ENCODE measurements at places on chromosomes 7 and 10.

DNA sequence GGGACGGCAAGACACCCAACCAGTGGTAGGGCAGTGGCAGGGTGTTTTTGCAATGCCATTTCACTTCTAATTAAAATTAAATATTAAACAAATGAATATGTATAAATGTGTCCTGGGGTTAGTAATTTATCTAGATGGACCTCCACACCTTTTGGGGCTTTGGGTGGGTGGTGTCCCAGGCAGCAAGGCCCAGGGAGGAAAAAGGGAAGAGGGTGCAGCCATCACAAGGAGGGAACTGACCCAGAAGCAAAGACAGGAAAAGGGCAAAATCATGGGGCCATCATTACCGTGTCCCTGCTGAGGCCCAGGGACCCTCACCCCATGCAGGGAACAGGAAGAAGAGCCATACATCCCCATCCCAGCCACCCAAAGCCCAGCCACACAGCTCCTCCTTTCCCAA lies 204.6 kb downstream of the GRID1 start:
- DNase-seq: no peak

GRCh38 chr7:101707587-101707986 lies 78.5 kb upstream of the MYL10 start:
- DNase-seq: no peak

DNA sequence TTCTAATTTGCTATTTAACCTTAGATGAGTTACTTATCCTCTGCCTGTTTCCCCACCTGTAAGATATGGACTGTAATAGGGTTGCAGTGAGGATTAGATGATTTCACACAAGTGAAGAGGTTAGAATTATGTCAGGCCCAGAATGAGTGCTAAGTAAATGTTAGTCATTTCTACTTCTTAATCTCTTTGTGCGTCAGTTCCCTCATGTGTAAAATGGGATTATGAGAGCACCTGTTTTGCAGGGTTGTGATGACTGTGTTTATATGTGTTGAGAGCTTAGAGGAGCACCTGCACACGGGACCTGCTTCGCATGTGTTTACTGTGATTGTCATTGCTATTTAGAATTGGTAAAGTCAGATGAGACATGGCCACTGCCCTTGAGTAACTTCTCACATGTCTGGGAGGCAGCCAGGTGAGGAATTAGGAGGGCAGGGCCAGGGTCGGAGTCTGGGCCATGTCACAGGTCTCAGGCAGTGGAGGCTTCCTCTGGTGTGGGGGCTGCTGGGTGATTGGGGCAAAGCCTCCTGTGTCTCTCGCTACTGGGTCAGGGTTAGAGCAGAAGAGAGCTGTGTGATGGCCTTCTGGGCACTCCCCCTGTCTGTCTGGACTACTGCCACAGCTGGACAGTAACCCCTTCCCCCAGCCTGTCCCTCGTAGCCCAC lies 106.7 kb downstream of the WDFY4 start:
- DNase-seq: no peak

- DNase-seq: no peak
Measured at GRCh38 chr10:23864631-23865147, 344.2 kb upstream of the KIAA1217 start.

DNA sequence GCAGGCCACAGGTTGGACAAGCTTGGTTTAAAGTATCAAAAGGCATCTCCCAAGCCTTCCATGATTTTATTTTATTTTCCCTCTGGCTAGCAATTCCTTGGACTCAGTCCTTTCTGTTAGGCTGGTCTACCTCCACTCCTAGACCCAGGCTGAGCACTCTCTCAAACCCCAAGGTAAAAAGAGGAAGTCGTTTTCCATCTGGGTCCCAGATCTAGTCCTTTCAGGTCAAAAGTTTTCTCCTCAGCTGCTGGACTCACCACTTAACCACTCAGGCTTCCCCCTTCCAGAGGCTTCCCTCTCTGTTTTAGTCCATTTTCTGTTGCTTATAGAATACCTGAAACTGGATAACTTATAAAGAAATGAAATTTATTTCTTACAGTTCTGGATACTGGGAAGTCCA lies 252.3 kb upstream of the MKLN1 start:
- DNase-seq: no peak

GRCh38 chr10:1037098-1037497 lies 11.4 kb upstream of the IDI2 start:
- DNase-seq: no peak

- no peak for DNase-seq
Measured at GRCh38 chr7:131032786-131033185, 294.9 kb upstream of the MKLN1 start.

DNA sequence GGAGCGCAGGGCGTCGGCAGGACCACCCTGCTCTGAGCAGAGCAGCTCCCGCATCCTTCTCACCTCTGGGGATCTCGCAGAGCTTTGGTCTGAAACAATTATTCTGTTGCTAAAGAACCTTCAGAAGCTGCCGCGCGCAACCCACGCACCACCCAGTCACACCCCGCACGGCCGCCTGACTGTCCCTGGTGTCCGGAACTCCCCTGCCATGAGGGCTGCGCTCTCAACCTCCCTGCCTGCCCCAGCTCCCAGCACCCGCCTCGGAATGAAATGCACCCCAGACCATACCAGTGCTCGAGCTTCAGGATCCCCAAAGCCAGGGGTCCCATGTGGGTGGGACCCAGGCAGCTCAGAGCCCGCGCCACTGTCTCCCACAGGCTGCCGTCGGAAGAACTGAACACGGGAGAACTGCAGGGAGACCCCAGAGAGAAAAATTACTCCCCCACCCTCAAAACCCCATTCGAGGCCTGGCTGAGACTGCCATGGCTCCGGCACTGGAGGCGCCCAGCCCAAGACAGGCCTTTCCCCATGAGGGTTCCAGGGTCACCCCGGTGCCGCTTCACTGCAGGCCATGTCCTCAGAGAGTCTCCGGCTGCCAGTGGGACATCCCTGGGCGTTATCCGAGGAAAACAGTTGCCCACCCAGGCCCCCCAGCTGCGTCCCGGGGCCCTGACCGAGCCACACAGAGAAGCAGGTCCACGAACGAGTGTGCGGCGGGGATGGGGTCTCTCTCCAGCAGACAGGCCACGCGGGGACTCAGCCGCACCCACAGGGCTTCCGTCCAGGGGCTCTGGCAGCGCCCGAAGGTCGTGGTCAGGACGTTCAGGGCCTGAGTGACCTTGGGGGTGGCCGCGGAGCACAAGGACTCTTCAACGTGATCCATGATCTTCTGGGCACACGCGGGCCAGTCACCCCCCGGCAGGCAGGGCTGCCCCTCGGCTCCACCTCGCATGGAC lies 12.1 kb downstream of the BRAT1 start:
- DNase-seq: no peak

GRCh38 chr7:5334671-5335070 lies 51.9 kb downstream of the SLC29A4 start:
- no peak for DNase-seq

DNA sequence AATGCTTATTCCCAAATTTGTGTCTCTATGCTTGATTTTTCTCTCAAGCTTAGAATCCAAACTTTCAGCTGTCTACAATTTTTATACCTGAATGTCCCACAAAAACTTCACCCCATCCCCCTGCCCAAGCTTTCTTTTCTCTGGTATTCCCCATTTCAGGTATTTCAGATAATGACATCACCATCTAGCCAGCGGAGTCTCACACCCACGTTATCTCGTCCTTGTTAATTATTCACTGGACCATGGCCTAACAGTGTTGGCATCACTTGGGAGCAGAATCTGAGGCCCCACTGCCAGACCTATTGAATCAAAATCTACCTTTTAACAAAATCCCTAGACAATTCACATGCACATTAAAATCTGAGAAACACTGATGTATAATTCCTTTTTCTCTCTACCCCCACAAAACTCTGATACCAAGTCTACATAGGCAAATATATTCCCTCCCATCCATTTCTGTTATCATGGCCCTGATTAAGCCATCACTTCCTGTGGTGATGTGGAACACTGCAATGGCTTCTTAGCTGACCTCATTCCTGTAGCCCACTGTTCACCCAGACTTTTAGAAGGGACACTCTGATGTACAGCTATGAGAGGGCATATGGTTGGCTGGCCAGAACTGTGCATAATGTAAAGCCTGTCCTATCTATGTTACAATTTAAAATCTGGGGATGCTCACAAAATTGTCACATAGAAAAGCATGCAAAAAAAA lies 31.4 kb downstream of the ZNF438 start:
- DNase-seq: no peak

- DNase-seq: no peak
Measured at GRCh38 chr7:38241071-38241470, 32.4 kb downstream of the TARP start.

- DNase-seq: no peak
Measured at GRCh38 chr7:151157645-151158329, 9.7 kb downstream of the GBX1 start.

DNA sequence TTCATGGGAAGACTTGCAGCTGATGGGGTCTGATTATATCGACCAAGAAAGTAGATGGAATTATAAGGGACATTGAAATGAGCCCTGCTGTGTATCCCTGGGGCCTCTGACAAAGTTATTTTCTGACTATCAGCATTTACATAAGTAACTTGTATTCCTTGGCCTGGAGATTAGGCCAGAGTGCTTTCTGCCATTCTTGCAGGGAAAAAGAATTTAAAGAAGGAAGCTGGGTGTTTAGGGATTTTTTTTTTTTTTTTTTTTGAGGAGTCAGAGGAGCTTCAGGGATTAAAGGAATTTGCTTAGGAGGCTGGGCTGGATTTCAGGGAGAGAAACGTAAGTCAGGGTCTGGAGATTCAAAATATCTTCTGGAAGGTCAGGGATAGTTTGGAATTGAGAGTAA lies 4.6 kb downstream of the SPAM1 start:
- no peak for DNase-seq

- no peak for DNase-seq
Measured at GRCh38 chr10:89535171-89536012, at the start of gene SLC16A12. TSS of gene SLC16A12 (minus strand) at chr10:89535594. CDS start at chr10:89462578, 73,016 bp downstream.

GRCh38 chr7:121366852-121367431 lies 29.2 kb downstream of the FAM3C start:
- DNase-seq: no peak

DNA sequence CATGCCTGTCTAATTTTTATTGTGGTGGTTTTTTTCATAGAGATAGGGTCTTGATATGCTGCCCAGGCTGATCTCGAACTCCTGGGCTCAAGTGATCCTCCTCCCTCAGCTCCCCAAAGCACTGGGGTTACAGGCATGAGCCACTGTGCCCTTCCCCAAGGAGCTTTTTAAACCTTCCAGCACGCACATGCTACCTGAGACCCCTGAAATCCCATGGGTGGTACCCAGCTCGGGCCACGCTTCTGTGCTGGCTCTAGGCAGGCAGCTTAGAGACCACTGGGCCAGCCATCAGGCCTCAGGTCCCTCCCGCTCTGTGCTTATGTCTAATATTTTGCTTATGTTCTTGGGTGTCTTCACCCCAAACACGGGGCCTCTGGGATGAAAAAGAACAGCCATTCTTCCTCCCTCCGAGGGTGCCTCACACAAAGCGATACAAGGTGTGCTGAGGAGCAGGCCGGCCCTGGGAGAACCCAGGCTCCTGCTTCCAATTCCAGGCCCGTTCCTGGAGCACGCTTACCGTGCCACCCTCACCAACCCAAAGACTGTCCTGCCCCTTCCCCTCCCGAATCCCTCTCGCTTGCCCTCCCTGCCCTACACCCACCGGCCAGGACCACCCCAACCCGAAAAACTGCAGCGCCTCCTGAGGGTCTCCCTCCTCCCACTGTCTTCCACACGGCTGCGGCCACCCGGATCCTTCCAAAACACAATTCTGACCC lies 10.9 kb downstream of the SPOCK2 start:
- no peak for DNase-seq

DNA sequence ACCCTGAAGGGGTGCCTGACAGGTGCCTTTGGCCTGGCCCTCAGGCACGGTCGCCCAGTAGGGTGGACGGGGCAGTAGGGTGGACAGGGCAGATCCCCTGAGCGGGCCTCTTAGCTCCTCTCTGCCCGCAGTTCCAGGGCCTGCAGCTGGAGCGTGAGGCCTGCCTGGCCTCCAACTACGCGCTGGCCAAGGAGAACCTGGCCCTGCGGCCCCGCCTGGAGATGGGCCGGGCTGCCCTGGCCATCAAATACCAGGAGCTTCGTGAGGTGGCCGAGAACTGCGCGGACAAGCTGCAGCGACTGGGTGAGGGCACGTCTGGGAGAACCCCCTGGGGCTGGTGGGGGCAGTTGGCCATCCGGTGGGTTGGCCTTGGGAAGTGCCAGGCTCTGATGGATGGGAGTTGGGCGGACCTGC lies 1.7 kb downstream of the VPS37D start:
- no peak for DNase-seq

DNA sequence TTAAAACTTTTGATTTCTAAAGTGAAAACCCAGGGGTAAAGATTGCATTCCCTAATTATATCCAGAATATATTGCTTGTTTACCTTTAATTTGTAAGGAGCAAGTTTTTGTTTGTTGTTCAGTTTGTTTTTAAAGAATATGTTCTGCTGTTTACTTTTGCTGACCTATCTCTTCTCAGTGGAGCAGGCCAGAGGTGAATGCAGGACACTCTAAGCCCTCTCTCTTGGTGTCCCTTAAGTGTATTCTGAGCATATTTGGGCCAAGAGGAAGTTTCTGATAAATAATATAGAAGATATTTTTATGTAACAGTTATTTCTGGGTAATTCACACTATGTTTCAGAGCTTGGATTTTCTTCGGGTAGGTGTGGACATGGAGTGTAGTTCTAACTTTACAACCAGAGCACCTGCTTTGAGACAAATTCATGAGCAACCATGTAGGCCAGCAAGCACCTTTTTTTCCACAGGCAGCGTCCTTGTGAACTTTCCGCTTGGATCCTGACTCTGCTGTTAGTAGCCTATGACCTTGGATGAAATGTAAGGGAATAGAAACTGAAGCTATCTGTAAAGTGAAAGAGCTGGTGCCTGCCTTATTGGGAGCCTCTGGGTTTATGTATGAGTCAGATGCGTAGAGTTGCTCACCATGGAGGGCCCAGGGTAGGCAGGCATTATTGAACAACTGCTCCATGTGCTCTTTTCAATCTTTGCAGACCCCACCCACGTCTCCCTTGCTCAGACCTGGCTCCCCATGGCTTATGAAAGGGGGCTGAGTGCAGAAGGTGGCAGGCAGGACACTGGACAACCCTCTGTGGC lies 16.1 kb downstream of the OGDH start:
- no peak for DNase-seq

DNA sequence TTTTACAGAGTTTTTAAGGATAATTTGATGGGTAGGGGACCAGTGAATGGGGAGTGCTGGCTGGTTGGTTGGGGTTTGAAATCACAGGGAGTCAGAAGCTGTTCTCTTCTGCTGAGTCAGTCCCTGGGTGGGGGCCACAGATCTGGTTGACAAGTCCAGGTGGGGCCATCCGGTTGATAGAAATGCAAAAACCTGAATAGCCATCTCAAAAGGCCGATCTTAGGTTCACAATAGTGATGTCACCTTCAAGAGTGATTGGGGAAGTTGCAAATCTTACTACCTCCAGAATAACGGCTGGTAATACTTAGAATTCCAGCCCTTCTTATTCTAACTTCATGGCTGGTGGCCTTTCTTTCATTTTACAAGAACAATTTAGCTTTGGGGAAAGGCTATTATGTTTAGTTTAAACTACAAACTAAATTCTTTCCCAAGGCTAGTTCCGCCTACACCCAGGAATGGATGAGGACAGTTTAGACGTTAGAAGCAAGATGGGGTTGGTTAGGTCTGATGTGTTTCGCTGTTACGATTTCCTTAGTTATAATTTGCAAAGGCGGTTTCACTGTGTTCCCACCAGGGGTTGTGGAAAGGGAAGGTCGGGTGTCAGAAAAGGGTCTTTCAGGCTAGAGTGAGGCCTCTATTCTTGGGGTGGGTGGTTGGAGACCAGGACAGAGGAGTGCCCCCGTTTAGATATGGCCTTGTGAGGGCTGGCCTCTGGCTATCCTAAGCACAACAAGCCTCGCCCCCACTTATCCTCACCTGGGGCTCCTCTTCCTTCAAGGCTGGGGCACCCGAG lies 27.4 kb downstream of the IFT22 start:
- no peak for DNase-seq

All from activated T-cell treated with anti-CD3 and anti-CD28 coated beads for 24 hours (primary cell).